Activated CD4-positive, alpha-beta T cell treated with anti-CD3 and anti-CD28 coated beads, Interleukin-2, Interleukin-6, amounts not matched to agents 100 ng/mL and 50 ng/mL, durations not matched to agents 16 hours and 8 hours (primary cell): ENCODE measurements at places on chromosomes 6 and 20.

- no peak for DNase-seq
These were observed 447.2 kb downstream of the DOK5 start for GRCh38 chr20:54922636-54923035.

DNA sequence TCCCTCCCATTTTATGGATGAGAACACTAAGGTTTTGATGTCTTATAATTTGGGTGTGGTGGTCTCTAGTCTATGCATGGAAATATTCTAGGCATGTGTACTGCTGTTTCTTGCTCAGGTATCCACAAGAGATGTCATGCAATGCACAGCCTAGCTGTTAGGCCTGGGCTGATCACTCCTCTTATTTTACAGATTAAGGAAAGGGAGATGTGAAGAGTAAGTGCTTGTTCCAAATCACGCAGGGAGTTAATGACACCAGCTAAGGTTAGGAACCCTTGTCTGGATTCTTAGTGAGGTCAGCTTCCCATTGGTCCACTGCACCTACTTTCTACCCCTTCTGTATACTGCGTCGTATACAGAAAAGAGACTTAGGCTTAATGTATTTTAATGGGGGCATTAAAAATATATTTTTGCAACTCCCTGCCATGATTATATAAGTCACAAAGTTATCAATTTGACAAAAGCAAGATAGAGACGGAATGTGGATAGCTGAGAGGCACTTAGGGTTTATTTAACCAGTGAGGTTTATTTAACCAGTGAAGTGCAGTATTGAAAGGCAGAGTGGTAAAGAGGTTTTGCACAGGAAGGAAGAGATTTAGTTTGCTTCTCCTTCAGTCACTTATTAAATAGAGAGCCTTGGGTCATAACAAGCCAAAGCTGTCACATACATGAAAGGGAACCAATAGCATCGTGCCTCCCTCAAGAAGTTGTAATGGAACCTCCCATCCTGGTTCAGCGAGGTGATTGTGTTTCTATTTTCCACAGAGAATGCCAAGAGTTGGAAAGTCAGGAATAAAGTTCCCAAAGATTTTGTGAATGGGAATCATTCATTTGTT is 95.0 kb upstream of the FAM184A start:
- DNase-seq: no peak

GRCh38 chr6:2477250-2477649 is 231.8 kb upstream of the GMDS start:
- no peak for DNase-seq

DNA sequence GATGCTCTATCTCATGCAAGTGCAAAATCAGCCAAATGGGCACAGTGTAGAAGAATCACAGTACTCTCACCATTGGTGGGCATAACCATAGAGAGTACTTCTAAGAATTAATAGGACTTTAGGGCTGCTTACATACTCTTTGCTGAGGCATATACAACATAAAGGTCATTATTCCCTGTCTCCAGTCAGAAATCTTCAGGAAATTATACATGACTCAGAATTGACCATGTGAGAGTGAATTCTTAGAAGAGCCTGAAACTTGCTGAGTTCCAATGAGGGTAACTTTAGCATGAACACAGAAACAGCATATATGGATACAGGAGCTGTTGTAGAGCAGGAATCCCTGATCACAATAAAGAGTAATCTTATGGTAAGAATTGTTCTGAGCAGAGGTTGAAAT is 498.7 kb downstream of the TENT5A start:
- no peak for DNase-seq

GRCh38 chr6:3340358-3340802 is 81.6 kb downstream of the PSMG4 start:
- no peak for DNase-seq

- DNase-seq: no peak
These were observed 947.7 kb upstream of the MAP3K7 start for GRCh38 chr6:91534614-91535013.

- DNase-seq: no peak
These were observed 480.5 kb upstream of the HTR1E start for GRCh38 chr6:86456821-86457220.

- DNase-seq: no peak
These were observed 22.0 kb upstream of the MAS1L start for GRCh38 chr6:29509711-29510110.

GRCh38 chr6:165729307-165729936 is 66.4 kb upstream of the PDE10A start:
- DNase-seq: peak; percentile 58

- peak; percentile 25 for DNase-seq
These were observed 6.3 kb upstream of the PARD6B start for GRCh38 chr20:50724851-50725723.

DNA sequence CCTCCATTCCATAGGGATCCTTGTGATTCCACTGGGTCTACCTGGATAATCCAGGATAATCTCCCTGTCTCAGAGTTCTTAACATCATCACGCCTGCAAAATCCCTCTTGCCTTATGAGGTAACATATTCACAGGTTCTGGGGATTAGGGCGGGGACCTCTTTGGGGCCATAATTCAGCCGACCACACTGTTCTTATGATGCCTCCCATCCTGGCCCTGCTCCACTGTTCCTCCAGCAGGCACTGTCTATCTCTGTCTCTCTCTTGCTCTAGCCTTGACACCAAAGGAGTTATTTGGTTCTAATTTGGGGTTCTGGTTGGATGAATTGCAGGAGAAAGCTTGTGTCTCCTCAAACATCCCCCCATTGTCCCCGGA is 168.1 kb downstream of the NFATC2 start:
- no peak for DNase-seq

- peak; percentile 15 for DNase-seq
These were observed 655 bp upstream of the NDUFAF4 start for GRCh38 chr6:96898241-96898851.

DNA sequence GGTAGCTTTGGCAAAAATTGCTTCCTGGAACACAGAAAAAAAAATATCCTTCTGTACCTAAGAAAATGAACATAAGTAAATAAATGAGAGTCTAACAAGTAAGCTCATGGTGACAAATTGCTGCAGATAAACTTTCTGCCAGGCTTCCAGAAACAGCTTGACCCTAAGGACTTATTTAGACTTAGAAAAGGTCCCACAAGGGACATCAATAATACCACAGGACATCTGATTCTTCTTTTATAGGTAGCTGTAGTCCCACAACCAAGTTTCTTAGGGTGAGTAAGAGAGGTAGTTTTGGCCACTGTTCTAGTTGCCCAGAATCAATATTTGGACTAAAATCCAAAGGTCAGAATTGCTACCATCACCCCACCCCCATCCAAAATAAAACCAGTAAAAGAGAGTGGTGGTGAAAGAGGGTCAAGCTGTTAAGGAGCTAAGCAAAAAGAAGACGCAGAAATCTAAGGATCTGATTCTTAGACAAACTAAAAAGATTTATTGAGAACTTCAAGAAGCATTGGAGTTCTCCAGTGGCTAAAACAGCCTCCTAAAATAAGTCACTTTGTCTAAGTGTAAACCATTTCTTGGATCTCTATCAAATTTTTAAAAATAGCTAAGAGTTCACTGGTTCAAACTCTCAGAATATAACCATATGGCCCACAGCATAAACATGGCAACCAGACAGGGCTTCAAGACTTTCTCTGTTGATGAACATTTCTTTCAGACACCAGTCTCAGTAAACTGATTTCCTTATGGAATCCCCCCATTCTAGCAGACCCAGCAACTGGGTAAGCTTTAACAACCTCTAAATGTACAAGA is 180.6 kb downstream of the PTPRK start:
- no peak for DNase-seq

GRCh38 chr6:135117413-135117968 is 62.9 kb upstream of the HBS1L start:
- peak; percentile 90 for DNase-seq

DNA sequence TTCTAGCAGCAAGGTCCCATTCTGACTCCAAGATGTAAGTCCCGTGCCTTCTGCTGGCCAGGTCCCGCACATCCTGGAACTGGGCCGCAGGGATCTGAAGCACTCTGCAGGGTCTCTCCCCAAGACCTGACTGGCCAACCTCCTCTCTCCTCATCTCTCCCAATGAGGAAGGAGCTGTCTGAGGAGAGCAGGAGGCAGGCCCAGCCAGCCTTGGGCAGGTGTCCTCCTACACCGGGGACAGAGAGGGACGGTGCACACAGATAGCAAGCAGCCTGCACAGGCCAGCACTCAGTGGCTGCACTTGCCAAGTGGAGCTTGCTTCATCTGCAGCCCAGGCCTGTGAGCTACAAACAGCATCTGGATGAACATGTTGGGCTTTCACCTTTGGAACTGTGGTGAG is 76.8 kb upstream of the CD93 start:
- DNase-seq: no peak

- peak; percentile 62 for DNase-seq
These were observed 47.2 kb downstream of the FOXF2 start for GRCh38 chr6:1436334-1437306.

- DNase-seq: no peak
These were observed 636.0 kb upstream of the PTCHD4 start for GRCh38 chr6:48747040-48747439.
